Umbilical cord (tissue), 2 donors: ENCODE measurements at places on chromosomes 5 and 9.

DNA sequence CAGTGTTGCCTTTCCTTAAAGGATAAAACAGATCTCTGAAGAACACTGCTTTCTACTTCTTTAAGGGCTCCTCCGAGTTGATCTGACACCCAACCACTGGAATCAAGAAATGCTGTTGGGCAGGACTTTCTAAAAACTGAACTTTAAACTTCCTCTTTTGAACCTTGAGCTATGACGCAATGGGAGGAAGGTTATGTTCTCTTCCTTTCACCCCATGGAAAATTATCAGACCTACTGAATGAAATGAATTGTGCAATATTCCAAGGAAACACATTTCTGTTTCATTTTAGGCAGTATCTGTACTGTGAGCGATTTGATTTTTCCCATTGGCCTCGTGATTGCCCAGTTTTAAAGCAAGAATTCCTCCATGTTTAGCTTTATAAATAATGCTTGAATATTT lies 206.0 kb upstream of the PRR16 start:
- DNase-seq: peak; percentile 32

GRCh38 chr9:105064248-105065097 lies 136.5 kb upstream of the ABCA1 start:
- peak; percentile 95 for DNase-seq

DNA sequence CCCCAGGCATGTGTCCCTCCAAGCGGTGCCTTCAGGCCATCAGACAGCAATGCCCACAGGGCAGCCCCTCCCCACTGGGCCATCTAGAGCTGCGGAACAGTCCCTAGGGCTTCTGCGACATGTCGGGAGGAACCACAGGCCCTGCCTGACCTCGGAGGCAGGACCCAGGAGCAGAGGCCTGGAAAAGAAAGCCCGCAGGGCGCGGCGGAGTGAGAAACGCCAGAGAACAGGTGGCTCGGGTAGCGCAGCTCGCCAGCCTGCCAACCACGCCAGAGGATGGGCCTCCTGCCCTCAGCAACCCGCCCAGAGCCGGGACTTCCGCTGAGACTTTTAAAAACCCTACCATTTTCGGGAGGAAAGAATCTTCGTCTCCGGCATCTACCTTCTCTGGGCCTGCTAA lies 715 bp downstream of the LCN8 start:
- no peak for DNase-seq

- no peak for DNase-seq
Observed at GRCh38 chr9:17970277-17970676, 391.4 kb downstream of the SH3GL2 start.

- peak; percentile 90 for DNase-seq
Observed at GRCh38 chr9:72362680-72363139, 2.3 kb downstream of the ZFAND5 start.

DNA sequence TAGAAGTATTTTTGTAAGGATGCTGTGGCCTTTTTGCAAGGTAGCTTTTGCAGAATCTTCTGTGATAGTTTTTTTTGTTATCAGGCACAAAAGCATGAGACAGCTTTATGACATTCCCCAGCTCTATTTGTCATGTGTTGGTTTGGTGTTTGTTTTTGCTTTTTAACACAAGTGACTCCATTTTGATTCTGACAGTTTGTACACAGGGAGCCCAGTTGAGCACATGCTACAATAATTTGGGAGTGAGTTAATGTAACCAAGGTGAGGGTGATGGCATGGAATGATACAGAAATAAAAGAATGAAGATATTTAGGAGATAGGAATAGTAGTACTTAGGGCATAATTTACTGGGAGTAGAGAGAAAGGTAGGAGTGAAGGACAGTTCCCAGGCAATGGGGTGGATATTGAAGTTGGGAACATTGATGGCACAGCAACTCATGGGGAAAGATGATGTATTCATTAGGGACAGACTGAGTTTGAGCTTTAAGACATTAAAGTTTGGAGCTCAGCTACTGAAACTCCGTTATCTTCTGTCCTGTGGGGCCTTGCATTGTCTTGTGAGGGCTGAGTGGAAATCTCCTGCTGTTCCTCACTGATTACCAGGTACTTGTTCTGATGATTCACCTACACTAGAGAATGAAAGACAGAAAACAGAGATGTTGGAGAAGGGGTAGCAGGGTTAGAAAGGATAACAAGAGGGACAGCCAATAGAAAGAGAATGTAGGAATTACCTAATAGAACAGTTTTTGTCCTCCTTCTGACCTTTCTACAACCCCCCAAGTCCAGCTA lies 88.3 kb upstream of the CCDC112 start:
- DNase-seq: no peak

DNA sequence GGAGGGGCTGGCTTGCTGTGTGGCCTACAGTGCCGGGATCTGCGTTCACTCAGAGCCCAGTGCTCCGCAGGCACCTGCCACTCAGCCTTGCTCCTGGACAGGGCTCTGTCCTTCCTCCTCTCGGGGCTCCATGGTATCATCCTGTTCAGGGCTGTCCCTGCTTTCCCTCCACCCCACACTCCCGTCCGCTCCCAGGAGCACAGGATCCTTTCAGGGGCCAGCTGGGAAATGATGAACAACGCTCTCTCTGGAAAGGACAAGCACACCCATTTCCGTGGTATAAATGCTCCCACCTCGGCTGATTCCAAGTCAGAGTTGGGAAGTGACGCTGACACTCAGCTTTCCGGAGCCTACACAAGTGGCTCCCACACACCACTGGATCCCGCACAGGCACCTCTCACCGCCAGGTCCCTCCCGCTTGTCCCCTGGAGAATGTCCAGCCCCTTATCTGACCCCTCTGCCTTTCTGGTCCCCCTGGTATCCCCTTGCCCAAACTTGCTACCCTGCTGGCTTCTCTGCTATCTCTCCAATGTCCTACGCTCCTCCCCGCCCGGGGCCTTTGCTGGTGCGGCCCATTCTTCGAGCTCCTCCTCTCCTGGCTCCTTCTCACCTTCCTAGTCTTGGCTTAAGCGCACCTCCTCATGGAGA lies 21.3 kb downstream of the HMCN2 start:
- DNase-seq: no peak

DNA sequence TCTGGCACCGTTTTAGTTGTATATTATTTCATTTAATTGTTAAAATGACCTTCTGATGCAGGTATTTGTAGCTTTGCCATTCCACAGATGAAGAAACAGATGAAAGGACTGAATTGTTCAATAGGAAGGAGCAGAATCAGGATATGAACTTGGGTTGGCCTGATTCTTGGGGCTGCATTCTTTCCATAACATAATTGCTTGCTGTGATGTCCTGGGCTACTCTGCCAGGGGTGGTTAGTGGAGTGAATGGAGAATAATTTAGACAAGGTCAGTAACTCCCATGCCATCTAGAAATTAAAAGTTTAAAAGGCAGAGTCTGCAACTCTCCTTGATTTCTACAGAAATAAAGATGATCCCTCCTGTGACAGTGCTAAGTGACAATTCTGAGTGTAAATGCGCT lies 15.9 kb downstream of the TLR4 start:
- DNase-seq: no peak

GRCh38 chr9:74942801-74943200 lies 9.9 kb downstream of the C9orf40 start:
- no peak for DNase-seq

DNA sequence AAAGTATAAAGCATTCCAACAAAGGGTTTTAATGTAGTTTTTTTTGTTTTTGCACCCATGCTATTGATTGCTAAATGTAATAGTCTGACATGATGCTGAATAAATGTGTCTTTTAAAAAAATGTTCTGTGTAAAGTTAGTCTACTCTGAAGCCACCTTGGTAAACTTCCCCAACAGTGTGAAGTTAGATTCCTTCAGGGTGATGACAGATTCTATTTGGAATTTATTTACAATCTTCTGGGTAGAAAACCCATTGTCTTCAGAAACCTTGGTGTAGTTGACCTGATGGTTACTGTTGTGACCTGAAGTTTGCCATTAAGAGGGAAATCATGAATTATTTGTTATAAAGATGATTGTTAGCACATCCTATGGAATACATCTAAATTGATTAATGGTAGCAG lies 64.7 kb upstream of the TRPC7 start:
- no peak for DNase-seq

- DNase-seq: no peak
Observed at GRCh38 chr5:129019401-129019908, 54.2 kb downstream of the SLC27A6 start.

DNA sequence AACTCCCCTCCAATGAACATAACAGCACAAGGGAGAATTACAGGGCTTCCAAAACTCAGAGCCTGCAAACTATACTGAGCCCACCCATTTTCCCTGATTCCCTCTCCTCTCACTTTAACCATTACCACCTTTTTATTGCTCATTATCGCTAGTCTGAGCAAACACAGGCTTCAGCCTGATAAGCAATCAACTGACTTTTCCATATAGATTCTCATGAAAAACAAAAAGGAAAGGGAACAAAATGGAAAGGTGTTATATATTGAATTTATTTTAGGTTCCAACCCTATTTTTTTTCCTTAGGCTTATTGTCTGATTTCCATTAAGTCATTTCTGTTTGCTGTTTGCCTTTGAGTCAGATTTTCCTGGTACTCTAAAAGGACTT lies 27.9 kb downstream of the SEMA6A start:
- DNase-seq: no peak

DNA sequence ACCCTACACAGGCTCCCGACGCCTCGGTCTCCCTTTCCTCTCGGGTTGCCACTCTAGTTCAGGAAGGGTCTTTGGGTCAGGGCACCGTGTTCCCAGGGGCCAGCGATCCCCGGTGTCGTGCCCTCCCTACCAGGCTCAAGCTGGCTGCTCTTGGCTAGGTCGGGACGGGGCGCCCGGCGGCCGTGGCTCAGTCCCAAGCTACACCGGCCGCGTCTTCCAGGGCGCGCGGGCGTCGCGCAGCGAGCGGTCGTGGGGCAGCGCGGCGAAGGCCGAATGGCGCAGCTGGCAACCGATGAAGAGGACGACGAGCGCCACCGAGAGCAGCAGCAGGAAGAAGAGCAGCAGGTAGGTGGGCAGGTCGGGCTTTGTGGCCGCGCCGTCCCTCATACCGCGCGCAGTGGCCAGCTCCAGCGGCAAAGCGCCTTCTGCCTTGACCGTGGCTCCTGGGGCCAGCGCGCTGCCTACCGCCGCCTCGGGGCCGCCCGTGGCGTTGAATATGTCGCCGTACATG lies 892 bp downstream of the SMIM32 start:
- no peak for DNase-seq

DNA sequence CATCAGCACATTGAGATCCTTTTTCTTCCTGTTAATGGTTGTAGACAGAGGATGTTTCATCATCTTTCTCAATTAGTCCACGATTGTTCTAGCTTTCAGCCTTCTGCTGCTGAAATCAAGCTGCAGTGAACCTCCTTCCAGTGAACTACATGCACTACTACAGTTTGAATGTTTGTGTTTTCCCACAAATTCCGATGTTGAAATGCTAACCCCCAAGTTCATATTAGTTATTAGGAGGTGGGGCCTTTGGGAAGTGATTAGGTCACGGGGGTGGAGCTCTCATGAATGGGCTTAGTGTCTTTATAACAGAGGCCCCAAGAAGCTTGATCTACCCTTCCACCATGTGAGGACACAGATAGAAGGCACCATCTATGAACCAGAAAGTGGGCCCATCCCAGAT lies 32.9 kb downstream of the NSG2 start:
- DNase-seq: no peak

DNA sequence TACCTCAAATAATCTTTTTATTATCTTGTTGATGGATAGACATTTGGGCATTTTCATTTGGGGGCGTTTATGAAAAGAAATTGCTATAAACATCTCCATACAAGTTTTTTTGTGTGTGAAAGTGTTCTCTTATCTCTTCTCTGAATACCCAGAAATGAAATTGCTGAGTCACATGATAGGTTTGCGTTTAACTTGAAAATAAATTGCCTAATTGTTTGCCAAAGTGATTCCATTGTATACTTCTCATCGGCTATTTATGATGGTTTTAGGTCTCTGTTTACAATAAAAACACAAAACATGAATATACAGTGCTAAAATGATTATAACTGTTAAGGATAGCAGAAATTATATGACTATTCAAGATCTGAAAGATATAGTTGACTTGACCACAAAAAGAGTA lies 361.7 kb downstream of the TAF11L14 start:
- no peak for DNase-seq

- DNase-seq: no peak
Observed at GRCh38 chr9:76200315-76200714, 193.9 kb downstream of the RFK start.

- no peak for DNase-seq
Observed at GRCh38 chr5:51846015-51846414, 462.8 kb downstream of the ISL1 start.

DNA sequence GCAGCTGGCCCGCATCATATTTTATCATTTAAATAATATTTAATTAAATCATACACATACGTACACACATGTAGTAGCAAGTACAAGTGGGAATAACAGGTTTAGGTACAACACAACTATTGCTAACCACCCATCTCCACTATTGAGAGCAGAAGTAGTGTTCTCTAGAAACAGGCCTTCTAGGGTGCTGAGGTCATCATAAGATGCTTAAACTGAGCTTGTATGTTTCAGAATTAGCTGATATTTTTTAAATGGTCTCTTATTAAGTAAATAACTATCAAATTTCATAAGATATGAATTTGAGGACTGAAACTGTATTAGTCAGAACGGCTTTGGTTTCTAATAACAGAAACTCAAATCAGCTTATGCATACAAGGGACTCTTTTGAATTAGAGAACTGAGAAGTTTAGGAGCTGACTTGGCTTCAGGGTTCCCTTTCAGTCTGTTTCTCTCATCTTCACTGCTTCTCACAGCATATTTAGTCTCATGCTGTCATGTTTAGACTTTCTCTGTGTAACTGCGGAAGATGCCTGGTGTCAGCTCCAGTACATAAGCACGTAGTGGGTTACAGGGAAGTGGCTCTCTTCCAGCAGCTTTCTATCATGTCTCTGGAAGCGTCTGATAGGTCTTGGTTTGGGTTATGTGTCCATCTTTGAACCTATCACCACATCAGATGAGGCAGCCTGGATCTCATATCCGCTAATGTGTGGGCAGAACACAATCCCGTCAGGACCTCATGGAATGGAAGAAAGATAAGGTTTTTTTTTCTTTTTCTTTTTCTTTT lies 25.0 kb upstream of the OCLN start:
- no peak for DNase-seq

GRCh38 chr9:132585954-132586829 lies 3.8 kb downstream of the BARHL1 start:
- no peak for DNase-seq

- no peak for DNase-seq
Observed at GRCh38 chr5:81971111-81971711, 612 bp upstream of the ATG10 start.

DNA sequence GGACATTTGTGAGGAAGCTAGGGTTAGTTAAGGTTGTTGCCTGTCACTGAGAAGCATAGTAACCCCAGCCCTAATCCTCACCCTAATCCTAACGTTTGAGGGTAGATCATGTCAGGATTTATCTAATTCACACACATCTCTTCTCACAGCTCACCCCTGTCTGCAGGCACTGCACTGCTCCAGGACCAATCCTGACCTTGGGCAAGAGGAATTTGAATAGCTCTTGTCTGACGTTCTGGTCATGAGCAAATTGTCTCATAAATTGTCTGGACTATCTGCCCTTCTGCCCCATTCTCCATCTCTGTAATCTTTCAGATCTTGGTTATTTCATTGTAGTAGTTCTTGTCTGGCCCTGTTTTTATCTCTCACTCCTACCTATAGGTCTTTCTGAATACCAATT lies 18.7 kb downstream of the CRHBP start:
- peak; percentile 33 for DNase-seq
